HFFc6 (cell line): ENCODE measurements at places on chromosomes 2 and 18.

DNA sequence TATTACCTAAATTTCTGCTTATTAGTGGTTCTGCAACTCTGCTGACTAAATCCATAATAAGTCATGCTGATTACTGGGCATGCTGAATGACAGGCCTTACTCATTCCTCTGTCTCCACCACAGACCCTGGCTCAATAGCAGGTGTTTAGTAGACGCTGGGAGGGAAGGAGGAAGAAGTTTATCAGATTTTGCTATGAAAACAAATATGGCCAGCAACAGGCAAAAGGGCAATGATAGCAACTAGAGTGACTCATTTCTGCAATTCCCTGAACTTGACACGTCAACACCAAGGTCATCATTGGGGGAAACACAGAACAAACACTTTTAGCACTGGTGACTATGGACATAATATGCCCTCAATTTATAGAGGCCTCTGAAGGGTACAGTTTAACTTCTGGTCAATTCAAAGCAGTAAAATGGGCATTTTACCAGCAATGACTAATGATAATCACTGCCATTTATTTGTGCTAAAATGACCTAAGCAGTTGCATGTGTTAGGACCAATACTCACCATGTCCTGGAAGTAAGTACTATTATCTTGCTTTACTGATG, 35.2 kb downstream of the TMEM163 start:
- no peak for DNase-seq

DNA sequence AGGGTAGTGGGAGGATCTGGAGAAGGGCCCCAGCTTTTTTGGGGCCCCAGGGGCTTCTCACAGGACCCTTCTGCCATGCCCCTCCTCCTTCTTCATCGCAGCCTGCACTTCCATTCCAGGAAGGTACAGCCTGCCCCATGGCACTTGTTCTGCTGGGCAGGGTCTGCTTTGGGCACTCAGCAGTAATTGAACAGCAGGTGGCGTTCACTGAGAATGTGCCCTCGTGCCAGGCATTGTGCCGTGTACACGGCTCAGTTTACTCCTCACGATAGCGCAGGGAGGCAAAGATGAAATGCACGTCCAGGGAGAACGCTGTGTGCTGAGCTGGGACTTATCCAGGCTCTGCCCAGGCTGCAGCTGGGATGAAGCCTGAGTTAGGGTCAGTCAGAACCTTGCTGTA, 54.8 kb upstream of the ASB18 start:
- DNase-seq = no peak

DNA sequence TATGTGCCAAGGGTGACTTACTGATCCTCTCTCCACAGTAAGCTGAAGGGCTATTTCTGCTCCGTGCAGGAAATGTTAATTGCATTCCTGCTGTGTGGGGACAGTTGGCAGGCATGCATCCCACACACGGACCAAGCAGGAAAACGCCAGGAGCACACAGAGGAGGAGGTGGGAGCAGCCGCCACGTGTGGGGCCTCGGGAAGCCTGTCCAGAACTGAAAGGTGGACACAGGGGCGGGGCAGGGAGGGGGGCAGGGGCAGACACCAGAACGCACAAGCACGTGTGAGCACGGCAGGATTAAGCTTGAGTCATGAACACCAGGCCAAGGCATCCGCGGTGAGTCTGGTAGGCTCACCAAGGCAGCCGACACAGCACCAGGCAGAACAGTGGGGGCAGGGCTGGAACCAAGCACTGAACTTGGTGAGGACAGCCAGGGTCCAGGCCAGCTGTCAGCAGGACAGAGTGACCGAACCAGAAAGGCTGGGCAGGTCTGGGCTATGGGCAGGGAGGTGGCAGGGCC, 177.1 kb downstream of the EIPR1 start:
- no peak for DNase-seq

GRCh38 chr18:55778788-55779690, 191.0 kb upstream of the TCF4 start:
- DNase-seq = no peak

DNA sequence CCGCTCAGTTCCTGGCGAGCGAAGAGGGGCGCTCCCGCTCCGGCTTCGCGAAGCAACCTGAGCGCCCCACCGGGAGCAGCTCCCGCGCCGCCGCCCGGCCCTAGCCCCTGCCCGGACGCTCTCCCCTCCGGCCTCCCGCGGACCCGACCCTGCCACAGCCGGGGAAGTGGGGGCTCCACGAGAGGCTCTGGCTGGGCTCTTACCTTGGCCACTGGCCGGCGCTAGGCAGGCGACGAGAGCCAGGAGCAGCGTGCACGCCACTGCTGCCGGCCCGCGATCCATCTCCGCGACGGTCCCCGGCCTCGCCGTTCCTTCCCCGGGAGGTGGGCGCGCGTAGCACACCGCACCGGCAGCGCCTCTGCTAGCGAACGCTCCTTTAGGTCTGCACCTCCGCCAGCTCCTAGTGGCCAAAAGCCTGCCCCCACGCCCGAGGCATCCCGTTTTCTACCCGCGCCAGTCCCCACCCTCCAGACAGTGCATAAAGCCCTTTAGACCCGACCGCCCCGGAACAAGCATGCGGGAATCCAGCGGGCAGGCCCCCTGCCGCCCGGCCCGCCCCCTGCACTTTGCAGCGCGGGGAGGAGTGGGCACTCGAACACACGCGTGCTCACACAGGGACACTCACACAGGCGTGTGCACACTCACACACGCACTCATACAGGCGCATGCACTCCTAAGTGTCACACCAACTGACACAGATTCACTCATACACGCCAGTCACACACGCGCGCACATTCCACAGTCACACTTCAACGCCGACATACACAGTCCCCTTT, at the start of gene LRP2:
LRP2 (minus strand) TSS at position 417 of the 776 bp plus-strand sequence; CDS start at position 282, 135 bp downstream.
- no peak for DNase-seq

DNA sequence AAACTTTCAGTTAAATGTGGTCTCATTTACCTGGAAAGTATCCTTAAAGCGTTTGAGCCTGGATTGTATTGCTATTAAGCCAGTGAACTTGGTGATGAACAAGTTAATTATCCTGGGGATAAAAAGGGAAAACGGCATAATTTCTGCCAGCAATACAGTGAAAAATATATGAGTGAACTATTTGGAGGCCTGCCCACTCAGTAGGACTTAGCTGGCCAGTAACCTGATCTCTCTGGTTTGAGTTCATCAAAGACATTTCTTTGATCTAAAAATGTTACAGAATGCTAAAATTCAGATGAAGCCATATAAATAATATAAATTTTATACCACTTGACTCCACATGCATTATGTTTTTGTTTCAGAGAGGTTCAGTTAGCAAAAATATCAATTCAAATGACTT, 241.1 kb upstream of the VWC2L start:
- peak; percentile 4 for DNase-seq

GRCh38 chr2:239824866-239825704, 200.1 kb downstream of the NDUFA10 start:
- DNase-seq = no peak

DNA sequence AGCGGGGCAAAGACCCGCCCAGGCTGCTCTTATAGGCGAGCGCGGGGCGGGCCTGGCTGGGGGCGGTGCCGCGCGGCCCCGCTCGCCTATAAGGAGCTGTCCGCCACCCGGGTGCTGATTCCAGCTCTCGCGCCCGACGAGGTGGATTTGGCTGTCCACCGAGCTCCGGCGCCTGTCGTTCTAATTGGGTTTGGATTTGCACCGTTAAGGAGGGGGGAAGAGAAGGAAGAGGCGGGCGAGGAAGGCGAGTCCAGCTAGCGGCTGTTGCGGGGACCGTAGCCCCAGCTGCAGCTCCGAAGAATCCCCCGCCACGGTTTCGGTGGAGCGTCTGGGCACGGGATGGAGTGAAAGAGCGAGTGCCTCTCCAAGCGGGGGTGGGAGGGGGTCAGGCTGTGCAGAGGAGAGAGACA, at the start of gene CNTNAP5:
CNTNAP5 (plus strand) TSS at position 117 of the 410 bp plus-strand sequence. CDS start 364 bp downstream, outside the sequence.
- DNase-seq = no peak

DNA sequence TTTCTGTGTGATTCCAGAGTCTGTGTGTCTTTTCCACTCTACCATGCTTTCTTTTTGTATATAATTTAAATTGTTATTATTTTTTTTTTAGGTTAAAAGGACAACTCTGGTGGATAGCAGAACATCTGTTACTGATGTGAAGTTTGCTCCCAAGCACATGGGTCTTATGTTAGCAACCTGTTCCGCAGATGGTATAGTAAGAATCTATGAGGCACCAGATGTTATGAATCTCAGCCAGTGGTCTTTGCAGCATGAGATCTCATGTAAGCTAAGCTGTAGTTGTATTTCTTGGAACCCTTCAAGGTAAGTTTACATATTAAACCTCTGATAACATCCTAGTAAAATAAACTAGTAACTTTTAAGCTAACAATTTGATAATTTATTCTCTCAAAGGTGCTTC, 15.3 kb downstream of the SEH1L start:
- no peak for DNase-seq

- no peak for DNase-seq
Measured at GRCh38 chr18:60755134-60755533, 382.6 kb upstream of the MC4R start.

- no peak for DNase-seq
Measured at GRCh38 chr2:101989740-101990460, 1.9 kb upstream of the IL1R2 start.

- no peak for DNase-seq
Measured at GRCh38 chr18:59352250-59352855, 6.7 kb downstream of the LMAN1 start.

- DNase-seq = no peak
Measured at GRCh38 chr2:24850944-24851343, 57.7 kb downstream of the CENPO start.

GRCh38 chr2:110840508-110840907, 108.1 kb downstream of the ACOXL start:
- DNase-seq = no peak

- no peak for DNase-seq
Measured at GRCh38 chr2:175640655-175641054, 361.4 kb downstream of the LNPK start.

DNA sequence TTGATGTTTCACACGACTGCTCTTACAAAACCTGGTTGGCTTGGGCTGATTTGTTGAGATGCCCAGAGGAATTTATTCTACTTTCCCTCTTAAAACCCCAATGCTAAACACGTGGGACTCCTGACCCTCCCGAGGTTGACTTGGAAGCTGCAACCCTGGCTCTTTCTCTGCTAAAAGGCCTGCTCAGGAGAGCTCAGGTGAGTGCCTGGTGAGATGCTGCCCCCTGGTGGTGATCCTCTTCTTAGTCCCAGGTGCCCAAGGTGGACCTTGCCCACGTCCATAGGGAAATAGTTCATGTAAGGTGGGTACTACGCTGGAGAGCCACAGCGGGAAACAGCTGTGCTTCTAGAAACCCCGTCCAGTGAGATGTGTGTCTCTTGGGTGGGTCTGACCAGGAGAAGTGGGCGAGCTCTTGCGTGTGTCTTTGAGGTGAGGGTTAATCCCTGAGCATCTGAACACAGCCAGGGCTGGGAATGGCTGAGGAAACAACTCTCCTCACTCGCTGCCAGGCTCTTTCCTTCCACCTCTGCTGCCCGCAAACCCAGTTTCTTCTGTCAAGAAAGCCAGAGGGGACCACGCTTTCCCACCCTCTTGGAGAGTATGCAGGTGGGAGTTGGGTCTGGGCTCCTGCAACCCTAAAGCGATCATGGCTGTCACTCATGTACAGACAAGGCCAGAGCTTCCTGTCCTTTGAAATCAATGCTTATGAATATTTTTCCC, 25.5 kb upstream of the PXDN start:
- DNase-seq = peak; percentile 13

- peak; percentile 55 for DNase-seq
Measured at GRCh38 chr2:67485431-67485830, 88.3 kb downstream of the ETAA1 start.

- DNase-seq = no peak
Measured at GRCh38 chr2:167928434-167928833, 319.0 kb downstream of the STK39 start.

DNA sequence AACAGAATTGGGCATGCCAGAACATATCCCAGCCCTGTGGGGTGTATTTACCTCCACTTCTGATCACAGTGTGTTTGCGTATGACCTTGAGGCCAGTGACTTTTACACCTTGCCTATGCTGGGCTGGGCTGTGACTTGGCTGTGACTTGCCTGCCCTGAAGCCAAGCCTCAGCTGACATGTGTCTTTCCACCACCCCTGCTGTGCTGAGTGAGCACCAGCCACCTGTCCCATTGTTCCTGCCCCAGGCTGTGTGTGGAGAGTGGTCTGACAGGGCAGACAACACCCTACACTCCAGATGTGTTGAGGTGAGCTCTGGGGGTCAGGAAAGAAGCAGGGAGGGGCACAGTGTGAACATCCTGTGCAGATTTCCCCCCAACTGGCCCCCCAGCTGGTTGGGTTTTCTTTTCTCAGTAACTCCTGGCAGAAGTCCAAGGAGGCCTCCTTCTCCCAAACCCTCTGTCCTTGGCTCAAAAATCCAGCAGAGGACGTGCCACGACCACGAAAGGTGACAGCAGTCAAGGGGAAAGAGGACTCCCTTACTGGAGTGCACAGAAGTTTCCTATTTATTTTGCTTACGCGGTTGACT, 5.1 kb upstream of the STEAP3 start:
- peak; percentile 47 for DNase-seq

GRCh38 chr18:42436222-42436765, 481.3 kb downstream of the PIK3C3 start:
- no peak for DNase-seq

- DNase-seq = no peak
Measured at GRCh38 chr18:22698711-22699110, 234.4 kb upstream of the RBBP8 start.

- peak; percentile 19 for DNase-seq
Measured at GRCh38 chr2:75424936-75425619, 135.7 kb downstream of the EVA1A start.

DNA sequence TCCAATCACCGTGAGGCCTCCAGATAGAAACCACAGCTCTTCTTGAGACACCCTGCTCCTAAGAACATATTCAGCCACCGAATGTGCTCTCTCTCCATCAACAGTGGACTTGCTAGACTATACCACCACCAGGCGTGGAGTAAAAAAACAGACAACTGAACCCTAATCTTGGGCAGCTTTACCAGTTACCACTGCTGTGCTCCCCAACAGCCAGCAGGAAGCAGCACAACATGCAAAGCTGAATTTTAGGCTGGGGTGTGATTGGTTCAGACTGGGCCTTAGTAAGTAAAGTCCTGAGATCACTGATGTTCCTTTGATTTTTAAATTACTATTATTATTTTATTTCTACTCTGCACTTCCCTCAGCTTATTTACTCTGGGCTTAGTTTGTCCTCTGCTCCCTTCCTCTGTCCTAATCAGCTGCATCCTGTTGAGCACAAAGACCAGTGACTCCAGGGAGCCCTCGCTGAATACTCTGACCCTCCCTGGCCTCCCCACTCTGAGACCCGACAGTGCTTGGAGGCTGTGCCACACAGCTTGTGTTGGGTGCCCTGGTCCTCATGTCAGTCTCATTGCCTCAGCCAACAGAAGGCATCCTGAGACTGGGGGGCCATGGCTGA, 21.9 kb downstream of the MRPL35 start:
- DNase-seq = peak; percentile 40

DNA sequence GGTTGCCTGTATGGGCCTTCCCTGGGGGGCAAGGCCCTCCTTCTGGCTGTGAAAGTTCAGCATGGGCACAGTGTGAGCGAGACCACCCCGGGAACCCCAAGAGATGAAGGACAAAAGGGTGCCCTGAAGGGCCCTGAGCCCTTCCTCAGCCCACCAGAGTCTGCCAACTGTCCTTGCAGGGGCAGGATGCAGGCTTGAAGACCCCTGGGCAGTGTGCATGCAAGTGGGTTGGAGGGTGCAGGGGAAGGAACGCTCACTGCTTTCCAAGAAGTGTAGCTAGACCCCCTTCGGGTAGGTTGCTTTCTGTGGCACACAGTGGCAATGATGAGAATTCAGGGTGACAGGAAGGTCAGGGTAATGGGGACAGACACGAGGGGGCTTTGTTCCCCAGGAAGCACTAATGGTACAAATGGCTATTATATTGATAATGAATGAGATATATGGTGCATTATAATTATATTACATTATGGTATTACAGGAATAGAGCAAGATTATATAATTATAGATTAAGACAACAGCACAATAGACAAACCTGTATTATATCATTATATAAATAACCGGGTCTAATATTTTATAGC, 228.7 kb downstream of the ATAD2B start:
- DNase-seq = no peak
